ENCODE measurements at places on chromosomes 5 and 9. TPM values are rescaled to one million over a fixed set of nuclear protein-coding genes. Genes with fewer than 3 reads are reported as not detected.

- H3K27me3 ChIP-seq = peaks cover 4% of the 10 kb centered on the region
- H3K4me1 ChIP-seq = no peaks in the 10 kb centered on the region
- H3K36me3 ChIP-seq = no peaks in the 10 kb centered on the region
Observed at GRCh38 chr9:76772686-76773445, 8.6 kb downstream of the PCA3 start.

DNA sequence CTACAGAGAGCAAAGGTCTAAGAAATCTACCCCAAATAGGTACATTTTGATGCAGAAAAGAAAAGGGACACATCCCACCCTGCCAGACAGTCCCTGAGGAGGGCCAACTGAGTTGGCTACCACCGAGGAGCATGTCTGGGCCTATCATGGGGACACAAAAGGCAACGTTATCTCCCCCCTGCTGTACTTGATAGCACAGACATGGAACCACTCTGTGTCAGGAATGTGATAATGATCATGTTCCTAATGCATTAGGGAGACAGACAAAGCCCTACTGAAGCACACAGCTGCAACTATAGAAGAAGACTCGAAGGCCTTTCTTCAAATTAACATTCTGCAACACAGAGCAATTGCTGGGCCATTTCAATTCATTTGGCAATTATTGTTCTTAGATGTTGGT is 84.5 kb downstream of the ENC1 start:
- no peak overlapping the region for H3K27ac ChIP-seq
- no peaks in the 10 kb centered on the region for H3K4me1 ChIP-seq
- H3K36me3 ChIP-seq = no peaks in the 10 kb centered on the region
- H3K27me3 ChIP-seq = no peaks in the 10 kb centered on the region

DNA sequence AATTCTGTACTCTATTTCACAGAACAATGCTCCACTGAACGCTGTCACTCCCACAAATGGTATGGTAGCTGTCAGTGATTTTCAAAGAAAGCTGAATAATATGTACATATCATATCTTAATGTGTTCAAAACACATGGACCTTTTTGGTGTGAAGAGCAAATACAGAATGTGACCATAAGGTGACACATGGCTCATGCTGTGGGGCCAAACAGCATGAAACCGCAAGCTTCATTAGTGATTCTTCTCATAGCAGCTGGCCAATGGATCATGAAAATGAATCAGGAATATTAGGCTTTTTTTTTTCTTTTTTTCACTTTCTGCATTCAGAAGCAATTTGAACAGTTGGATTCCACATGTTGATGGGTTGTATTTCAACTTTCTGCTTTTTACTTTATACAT is 54.9 kb upstream of the CDH9 start:
- H3K27me3 ChIP-seq = no peaks in the 10 kb centered on the region
- no peak overlapping the region for H3K27ac ChIP-seq
- H3K4me3 ChIP-seq = no peak overlapping the region
- no peaks in the 10 kb centered on the region for H3K36me3 ChIP-seq
- DNase-seq = no peak
- H3K4me1 ChIP-seq = no peaks in the 10 kb centered on the region

DNA sequence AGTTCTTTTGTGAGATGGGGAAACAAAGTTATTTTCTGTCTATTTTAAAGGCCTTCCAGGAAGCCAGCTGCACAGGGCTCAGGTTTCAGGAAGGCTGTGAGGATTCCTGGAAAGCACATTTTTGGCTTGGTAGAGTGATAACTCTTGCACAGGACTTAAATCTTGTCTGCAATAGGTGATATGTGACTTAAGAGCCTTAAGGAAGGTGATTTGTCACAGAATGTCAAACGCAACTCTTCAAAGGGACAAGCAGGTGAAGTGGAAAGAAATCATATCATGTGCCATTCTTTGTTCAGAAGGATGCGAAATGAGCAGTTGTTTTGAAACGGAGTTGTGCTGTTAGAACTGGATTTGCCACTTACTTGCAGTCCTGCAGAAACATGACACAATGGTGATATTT is 459.3 kb downstream of the MAT2B start:
- H3K27me3 ChIP-seq = no peaks in the 10 kb centered on the region
- no peak for DNase-seq
- H3K36me3 ChIP-seq = no peaks in the 10 kb centered on the region
- H3K4me1 ChIP-seq = no peaks in the 10 kb centered on the region

- DNase-seq = no peak
- no peak overlapping the region for H3K27ac ChIP-seq
- H3K4me1 ChIP-seq = no peaks in the 10 kb centered on the region
- no peaks in the 10 kb centered on the region for H3K27me3 ChIP-seq
Observed at GRCh38 chr5:55033568-55033967, 9.5 kb downstream of the GZMK start.

DNA sequence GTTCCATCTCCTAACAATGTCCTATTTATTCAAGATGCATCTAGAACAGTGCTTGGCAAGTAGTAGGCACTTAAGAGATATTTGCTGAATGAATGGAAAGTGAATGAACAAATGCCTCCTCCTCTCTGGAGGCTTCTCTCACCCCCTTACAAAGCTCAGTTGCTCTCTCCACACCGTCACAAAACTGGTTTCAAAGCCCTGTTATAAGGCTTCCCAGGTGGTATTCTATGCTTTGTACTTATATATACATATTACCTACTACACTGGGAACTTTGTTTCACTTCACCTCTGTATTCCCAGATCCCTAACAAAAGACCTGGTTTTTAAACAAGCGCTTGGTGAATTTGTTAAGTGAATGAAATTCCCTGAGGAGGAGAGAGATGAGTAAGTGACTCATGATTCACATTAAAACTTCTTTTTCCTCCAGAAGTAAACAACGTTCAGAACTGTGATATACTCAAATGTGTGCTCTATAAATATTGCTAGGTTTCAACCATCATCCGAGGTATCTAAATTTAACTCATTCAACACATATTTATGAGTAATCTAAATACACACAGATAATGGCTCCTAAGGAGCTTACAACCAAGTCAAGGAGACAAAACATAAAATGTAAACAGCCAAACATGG is 36.0 kb downstream of the DENND1A start:
- H3K27me3 ChIP-seq = no peaks in the 10 kb centered on the region
- peaks cover 10% of the 10 kb centered on the region for H3K4me1 ChIP-seq
- no peak overlapping the region for H3K27ac ChIP-seq
- no peak overlapping the region for H3K4me3 ChIP-seq
- no peak for DNase-seq

DNA sequence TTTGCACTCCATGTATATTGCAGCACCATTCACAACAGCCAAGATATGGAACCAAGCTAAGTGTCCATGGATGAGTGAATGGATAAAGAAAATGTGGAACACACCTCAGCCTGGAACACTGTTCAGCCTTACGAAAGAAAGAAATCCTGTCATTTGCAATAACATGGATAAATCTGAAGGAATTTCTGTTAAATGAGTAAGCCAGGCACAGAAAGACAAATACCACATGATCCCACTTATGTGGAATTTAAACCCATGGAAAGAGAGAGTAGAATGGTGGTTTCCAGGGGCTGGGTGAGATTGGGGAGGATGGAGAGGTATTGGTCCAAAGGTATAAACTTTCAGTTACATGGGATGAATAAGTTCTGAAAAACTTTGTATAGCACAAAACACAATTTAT is 228.9 kb upstream of the CD180 start:
- H3K4me3 ChIP-seq = no peak overlapping the region
- no peaks in the 10 kb centered on the region for H3K36me3 ChIP-seq
- H3K4me1 ChIP-seq = no peaks in the 10 kb centered on the region
- H3K27me3 ChIP-seq = no peaks in the 10 kb centered on the region
- no peak overlapping the region for H3K27ac ChIP-seq

DNA sequence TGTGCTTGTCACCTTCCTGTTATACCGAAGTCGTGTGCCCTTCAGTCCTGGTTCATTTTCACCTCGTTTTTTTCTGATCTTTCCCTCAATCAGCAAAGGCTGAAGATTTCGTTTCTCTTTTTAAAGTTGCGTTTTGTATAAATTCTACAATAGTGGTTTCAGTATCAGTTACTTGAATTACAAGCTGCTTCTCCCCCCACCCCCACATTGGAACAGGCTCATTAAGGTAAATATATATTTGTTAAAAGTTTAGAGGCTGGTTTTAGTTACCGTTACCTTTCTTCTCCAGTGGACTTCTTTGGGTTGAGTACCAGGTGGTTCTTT is 881 bp downstream of the SUB1 start:
- no peaks in the 10 kb centered on the region for H3K27me3 ChIP-seq
- peaks cover 39% of the 10 kb centered on the region for H3K4me1 ChIP-seq
- peaks cover 25% of the 10 kb centered on the region for H3K36me3 ChIP-seq
- no peak for DNase-seq

- H3K4me1 ChIP-seq = no peaks in the 10 kb centered on the region
- H3K27me3 ChIP-seq = no peaks in the 10 kb centered on the region
- H3K27ac ChIP-seq = no peak overlapping the region
Observed at GRCh38 chr5:95060098-95060497, 224.8 kb downstream of the MCTP1 start.

DNA sequence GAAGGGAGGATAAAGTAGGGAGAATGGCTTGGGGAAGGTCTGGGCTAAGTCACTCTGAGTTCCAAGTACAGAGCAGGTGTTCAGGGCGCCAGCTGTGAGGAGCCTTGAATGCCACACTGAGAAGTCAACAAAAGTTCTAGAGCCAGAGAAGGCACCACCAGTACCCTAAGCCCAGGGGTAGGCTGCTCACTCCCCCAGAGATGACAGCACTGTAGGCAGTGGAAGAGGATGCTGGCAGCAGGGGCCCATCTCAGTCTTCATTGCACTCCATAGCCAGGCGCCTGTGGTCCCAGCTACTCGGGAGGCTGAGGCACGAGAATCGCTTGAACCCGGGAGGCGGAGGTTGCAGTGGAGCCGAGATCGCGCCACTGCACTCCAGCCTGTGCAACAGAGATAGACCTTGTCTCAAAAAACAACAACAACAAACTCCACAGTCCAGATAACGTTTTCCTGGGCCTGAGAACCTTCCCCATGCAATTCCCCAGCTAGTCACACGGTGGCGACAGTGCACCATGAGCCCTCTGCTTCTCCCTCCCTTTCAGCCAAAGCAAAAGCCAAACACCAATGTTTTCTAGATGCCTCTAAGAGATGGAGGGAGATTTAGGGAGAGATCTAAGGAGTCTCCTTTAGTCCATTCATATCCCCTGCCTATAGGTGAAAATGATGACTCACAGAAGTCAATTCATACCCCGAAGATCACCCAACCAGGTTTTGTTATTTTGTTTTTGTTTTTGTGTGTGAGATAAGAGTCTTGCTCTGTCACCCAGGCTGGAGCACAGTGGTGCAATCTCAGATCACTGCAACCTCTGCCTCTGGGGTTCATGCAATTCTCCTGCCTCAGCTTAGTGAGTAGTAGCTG is 19.8 kb upstream of the NSD1 start:
- DNase-seq = peak; percentile 75
- peak overlapping the region; percentile 42 for H3K4me3 ChIP-seq

DNA sequence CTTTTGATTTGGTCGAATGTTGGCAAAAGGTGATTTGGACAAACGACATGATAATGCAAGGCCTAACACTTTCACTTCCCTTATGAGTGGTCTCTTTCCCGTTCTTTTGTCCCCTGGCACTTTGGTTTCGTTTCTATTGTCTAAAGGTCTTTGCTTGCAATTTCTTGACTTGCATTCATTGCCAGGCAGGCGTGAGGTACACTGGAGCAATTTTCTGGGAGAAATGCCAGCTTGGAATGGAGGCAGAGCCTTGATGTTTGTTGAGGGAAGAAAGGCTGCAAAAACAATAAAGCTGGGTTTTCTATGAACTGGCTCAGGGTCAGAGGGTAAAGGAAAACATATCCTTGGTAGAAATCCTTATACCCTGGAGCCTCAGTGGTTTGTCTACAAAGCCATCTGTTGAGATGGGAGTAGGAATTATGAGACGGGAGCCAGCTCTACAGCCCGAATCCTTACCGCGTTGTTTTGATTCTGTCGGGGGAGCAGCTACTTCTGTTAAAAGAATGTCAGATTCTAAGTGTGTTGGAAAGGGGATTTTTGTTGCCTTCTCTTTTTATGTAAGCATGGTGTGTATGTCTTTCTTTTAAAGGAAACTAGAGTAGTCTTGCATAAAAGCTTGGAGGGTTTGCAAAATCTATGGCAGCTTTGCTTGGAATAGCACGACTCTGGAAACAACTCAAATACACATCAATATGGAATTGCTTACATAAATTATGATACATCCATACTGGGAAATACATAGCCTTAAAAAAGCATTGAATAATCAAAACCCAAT is 158.9 kb downstream of the RMI1 start:
- peaks cover 32% of the 10 kb centered on the region for H3K4me1 ChIP-seq
- DNase-seq = no peak
- H3K36me3 ChIP-seq = no peaks in the 10 kb centered on the region
- no peak overlapping the region for H3K4me3 ChIP-seq

- H3K36me3 ChIP-seq = peaks cover 99% of the 10 kb centered on the region
- no peak overlapping the region for H3K4me3 ChIP-seq
- no peaks in the 10 kb centered on the region for H3K27me3 ChIP-seq
- DNase-seq = no peak
Observed at GRCh38 chr9:128610897-128611296, 45.8 kb downstream of the DYNC2I2 start.

DNA sequence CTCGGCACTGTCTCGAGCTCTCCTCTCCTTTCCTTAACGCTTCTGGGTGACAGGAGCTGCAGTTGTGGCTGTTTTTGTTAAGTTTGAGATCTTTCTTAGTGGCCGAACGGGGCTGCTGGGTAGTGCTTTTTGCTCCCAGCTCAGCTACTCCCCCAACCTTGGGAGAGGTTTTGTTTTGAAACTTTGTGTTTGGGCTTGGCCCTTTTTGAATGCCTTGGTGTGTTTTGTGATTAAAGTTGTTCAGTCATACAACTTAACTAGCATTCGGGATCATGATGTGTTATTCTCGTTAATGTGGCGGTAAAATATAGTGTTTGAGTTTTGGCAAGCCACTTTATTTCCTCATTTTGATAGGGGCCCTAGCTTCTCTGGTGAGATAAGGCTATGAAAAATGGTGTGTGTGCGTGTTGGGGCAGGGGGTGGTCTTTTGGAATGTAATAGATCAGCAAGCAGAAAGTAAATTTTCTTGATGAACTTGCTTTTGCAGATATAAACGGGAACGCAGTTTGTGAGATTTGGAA is 1.1 kb downstream of the KDM3B start:
- no peak for DNase-seq
- H3K4me3 ChIP-seq = peak overlapping the region; percentile 95
- H3K27ac ChIP-seq = peak overlapping the region; percentile 99
- H3K4me1 ChIP-seq = peaks cover 90% of the 10 kb centered on the region
- no peaks in the 10 kb centered on the region for H3K36me3 ChIP-seq

The TIMD4 gene
- not detected for total RNA-seq

The SELENOP gene
- 213 TPM for total RNA-seq

The ZDHHC12 gene
- 6.3 TPM for total RNA-seq

The CA9 gene
- total RNA-seq = not detected

The RANBP3L gene
- total RNA-seq = 0.47 TPM

The RGS14 gene
- total RNA-seq = 4.6 TPM

The ADAMTS6 gene
- 1.5 TPM for total RNA-seq

The CCDC171 gene
- total RNA-seq = 1.8 TPM

The PCDHA11 gene
- total RNA-seq = not detected

The SNCAIP gene
- total RNA-seq = 1.4 TPM

Data from left ventricle myocardium inferior (tissue), 1 donor.